Psoas muscle (tissue), 8 donors: ENCODE measurements at places on chromosomes 3 and 15. TPM values are rescaled to one million over a fixed set of nuclear protein-coding genes. Genes with fewer than 3 reads are reported as not detected.

- DNase-seq = peak; percentile 30
Observed at GRCh38 chr3:43477600-43477999, 144.2 kb downstream of the ANO10 start.

DNA sequence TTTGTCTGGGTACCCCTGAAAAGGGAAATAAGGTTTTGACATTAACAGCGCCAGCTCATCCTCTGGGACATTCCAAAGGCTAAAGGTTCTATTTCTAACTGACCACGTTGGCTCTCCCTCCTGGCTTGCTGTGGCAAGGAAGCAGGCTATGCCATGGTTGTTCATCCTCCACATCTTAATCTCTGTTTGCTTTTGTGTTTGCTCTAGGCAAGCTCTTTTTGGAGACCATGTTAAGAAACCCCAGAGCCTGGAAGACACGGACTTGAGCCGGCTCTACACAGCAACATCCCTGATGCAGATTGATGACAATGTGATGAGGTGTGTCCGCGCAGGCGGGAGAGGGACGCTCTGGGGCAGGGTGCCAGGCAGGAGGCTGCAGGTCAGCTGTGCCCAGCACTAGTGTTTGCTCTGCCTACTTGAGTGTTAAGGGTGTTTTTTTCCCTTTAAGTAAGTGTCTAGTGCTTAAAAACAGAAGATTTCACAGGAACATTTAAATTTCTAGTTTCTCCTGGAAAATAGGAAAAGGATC, 33.3 kb downstream of the RLBP1 start:
- DNase-seq = no peak

- DNase-seq = no peak
Observed at GRCh38 chr3:33202711-33203457, 15.7 kb downstream of the SUSD5 start.

GRCh38 chr3:108223928-108224327, 1.7 kb upstream of the IFT57 start:
- DNase-seq = no peak

GRCh38 chr3:16900779-16901440, 16.2 kb downstream of the PLCL2 start:
- DNase-seq = no peak

DNA sequence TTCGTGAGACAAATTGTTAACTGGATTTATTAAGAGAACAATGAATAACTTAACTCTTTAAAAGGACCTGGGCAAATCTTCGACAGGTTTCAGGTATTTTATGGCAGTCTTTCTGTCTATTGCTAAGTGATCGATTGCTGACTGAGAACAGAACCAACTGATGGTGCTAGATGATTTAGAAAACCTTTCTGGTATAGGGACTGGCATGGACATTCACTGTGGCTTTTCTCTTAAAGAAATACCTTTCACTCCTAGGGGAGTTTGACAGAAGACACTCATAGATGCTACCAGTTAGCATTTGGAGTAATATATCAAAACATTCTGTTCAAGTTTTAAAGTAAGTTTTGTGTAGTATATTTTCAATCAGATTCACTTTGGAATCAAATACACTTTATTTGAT, 654 bp downstream of the PPARG start:
- no peak for DNase-seq

- DNase-seq = no peak
Observed at GRCh38 chr3:42672515-42672914, 12.8 kb upstream of the KLHL40 start.

- no peak for DNase-seq
Observed at GRCh38 chr15:69825941-69826818, 271.5 kb downstream of the TLE3 start.

- DNase-seq = no peak
Observed at GRCh38 chr3:72914383-72914782, 26.5 kb downstream of the GXYLT2 start.

- DNase-seq = no peak
Observed at GRCh38 chr3:156107504-156107903, 12.9 kb upstream of the KCNAB1 start.

- DNase-seq = no peak
Observed at GRCh38 chr3:155785662-155786295, 20.3 kb downstream of the C3orf33 start.

DNA sequence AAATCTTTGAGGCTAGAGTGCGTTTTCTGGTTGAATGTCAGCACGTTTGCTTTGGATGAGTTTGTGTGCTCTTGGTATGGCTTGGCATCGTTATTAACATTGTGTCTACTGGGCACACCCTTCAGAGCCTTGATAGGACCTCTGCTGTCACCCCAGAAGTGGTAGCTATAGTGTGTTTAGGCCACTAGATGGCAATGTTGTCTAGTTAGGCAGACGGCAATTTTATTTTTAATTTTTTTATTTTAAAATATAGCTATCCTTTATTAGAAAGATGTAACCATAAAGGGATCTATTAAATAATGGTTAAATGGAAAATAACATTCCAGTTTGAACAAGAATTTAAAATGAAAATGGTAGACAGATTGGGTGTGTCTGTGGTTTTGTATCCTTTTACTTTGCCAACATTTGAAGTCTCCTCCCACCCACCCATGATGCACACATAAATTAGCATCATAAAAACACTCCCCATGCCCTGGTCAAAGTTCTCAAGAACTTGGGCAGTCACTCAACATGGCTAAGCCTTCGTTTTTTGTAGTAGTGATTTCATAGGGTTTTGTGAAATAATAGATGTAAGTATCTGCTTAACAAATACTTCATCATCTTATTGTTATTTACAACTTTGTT, 200.7 kb downstream of the KCNH8 start:
- no peak for DNase-seq

DNA sequence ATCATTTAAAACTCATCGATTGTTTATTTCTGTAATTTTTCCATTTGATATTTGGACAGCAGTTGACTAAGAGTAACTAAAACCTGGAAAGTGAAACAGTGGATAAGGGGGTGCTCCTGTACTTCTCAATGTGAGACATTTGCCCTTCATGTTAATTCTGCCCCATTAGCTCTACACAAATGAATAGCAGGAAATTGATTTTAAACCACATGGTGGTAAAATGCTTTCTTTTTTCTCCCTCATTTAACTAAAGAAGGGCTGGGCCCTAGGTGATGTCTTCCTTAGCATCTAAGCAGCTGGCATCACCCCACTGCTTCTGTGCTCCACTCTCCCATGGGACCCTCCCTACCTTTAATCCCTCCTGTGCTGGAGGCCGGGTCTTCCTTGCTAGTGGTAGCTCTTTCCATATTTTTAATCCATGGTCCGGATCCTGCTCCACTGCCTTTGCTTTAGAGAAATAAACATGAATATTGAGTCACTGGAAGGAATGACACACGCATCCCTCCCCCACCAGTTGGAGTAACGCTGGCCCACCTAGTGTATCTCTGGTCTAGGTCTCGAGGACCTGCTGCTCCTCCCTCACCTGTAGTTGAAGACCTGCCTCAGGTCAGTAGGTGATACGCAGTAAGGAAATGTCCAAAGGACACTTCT, 30.2 kb upstream of the LAMP3 start:
- no peak for DNase-seq

Gene SNTN
- total RNA-seq = not detected

Gene SSR3
- total RNA-seq = 70.5 TPM

Gene NPTN
- total RNA-seq = 40.8 TPM

Gene FMN1
- total RNA-seq = 2.2 TPM

Gene GNB4
- total RNA-seq = 6.5 TPM

Gene FETUB
- not detected for total RNA-seq

Gene EPHB1
- total RNA-seq = 3.1 TPM

Gene HIGD2B
- not detected for total RNA-seq

Gene NR2E3
- total RNA-seq = not detected

Gene SLC9C1
- 0.32 TPM for total RNA-seq
